Stimulated activated CD4-positive, alpha-beta T cell treated with anti-CD3 and anti-CD28 coated beads, Interleukin-2, amount 100 ng/mL, for 48 hours (primary cell): ENCODE measurements at places on chromosomes 11 and 22.
A peak's percentile ranks its signal among the peaks of the same experiment; 100 is the strongest.

DNA sequence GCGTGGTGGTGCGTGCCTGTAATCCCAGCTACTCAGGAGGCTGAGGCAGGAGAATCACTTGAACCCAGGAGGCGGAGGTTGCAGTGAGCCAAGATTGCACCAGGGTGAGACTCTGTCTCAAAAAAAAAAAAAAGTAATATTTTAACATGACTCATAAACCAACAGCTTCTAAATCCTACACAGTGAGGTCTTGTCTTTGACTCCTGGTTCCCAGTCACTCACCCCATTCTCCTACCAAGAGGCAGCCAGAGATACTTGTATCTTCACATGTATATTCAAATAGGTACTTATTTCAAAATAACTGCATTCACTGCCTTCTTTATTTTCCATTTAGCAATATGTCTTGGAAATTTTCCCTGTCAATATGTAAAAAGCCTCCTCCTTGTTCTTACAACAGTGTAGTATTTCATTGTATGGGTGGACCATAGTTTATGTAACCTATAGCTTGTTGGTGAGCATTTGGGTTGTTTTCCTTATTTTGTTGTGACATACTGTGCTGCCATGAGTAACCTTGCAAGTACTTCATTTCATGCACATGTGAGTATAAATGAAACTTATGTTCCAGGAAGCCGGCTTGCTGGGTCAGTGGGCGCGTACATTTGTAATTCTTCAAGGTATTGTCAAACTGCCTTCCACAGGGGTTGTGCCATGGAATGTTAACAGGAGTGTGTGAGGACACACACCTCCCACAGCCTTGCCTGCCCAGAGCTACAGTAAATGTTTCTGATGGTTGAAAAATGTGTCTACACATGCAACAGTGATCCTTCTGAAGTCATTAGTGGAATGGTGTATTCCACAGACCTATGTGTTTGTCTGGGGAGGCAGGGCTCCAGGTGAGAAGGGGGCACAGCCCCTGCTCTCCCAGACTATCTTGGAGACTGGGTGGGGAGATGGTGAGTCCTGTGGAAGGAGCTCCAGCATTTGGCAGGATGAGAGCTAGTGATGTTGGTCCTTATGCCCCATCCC is 47.9 kb downstream of the OSBP2 start:
- no peak for DNase-seq

DNA sequence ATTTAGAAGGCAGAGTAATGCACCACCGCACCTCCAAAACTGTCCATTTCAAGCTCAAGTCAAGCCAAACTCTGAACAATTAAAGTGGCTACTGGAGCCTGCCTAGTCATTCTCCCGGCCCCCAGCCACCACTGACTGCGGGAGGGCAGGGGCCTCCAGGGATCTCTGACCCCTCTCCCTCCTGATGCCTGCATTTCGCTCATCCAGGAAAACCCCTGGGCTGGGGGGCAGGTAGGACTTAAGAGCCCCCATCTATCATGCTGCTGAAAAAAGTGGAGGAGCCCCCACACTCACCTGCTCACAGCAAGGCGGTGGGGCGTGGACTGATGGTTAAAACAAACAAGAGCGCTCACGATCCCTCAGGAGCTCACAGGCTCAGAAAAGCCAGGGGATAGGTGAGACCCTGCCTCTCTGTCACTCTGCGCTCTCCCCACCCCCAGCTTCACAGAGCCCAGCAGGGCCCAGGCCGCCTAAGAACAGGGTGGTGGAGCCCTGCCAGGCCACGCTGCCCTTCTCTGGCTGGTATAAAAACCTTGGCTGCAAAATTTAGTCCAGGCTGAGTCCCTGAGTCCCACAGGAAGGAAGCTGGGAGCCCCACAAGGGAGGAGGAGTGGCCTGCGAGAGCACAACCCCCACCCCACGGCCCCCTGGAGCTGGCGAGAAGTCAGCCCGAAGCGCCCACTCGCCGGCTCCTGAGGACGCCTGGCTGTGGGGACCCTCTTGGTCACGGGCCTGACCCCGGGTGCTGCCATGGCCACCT is 21.0 kb upstream of the MOB2 start:
- no peak for DNase-seq

DNA sequence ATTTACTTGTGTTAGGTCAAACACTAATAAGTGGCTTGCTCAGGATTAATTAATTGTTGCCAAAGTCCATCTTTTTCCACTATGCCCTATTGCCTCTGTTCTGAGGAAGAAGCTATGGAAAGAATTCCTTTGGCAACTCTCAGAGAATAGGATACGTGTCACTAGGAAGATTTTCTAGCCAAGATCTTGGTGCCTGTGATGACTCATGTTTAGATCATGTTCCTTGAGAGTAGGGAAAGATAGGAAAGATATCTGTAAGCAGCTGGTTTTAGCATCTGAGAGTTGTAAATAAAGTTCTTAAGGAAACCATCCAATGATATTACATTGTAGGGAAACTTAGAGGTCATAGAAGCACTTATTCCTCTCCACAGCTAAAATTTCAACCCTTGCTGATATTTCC is 15.7 kb downstream of the SLN start:
- DNase-seq = no peak

DNA sequence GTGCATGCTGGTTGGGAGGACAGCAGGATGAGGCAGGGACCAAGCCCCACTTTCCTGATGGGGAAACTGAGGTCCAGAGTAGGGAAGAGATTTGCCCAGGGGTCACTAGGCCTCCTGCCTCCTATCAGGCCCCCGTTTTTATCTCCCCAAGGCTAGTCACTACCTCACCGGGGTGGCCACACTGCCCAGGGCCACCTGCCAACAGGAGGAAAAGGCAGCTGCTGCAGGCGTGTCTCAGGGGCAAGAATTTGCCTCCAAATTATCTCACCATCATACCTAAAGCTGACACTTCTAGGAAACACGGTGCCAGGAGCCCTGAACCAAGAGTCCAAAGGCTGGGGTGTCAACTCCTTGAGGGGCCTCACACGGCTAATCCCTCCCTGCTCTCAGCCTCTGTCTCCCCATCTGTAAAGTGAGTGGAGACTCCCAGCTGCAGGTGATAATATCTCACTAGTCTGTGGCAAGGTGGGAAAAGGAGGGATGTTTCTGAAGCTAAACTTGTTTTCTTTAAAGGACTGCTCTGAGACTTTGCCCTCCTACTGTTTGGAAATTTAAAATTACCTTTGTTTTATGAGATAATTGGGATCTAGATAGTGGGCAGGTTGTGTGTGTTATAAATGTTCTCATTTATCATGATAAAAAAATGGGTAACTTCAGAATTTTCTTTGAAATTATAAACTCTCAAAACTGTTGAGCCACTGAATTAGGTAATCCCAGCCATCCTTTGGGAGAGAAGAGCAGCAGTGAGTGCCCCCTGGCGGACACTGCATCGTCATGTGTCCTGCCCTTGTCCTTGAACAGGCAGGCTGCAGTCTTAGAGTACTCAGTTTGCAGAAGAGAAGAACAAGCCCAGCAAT is 60.0 kb downstream of the MYO7A start:
- DNase-seq = peak; percentile 72

DNA sequence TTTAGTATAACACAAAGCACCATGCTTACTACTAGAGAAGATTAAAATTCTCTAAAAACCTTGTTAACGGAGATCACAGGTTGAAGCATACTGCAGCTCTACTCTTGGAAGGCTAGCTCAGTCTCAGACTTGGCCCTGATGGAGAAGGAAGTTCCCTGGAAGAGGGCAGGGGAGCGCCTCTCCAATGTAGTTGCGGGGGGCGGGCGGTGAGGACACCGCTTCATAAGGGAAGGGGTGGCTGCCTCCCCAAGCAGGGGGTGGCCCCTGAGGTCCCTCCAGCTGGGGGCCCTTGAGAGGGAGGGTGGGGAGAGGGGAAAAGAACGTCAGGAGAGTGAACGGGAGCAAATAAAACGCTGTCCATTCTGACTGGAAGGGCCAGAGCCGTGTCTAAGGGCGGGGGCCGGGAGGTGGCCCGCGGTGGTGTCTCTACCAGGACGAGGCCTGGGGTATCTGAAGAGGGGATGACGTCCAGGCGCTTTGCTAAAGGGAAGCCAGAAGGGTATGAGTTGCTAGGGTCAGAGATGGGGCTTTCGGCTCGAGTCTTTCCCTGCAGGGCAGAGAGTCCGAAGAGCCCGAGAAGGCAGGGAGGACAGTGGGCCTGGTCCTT is 553 bp upstream of the USP47 start:
- no peak for DNase-seq

DNA sequence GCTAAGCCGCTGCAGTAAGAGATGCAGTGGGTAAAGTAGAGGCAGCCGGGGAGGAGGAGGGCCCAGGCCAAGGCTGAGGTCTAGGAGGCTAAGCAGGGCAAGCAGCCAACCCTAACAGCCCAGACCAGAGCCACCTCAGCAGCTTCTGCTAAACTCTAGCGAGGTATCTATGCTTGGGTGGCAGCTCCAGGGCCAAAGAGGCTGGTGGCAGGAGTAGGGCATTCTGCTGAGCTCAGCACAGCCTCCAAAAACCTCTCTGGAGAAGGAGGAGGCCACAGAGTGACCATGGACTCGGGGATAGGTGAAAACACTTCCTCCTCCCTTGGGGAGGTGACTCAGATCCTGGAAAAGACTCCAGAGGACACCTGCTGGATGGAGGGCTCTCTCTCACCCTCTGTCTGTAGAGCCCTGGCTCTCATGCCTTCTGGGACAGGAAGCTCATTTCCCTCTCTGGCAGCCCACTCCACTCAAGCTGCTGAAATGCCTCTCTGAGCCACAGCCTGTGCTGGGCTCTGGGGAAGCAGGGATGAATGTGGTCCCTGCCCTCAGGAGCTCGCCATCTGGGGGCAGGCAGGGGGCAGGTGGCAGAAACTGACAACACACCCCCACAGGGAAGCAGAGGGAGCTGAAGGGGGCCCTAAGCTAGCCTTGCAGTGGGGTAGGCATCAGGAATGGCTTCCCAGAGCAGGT is 16.5 kb upstream of the TPBGL start:
- DNase-seq = no peak

DNA sequence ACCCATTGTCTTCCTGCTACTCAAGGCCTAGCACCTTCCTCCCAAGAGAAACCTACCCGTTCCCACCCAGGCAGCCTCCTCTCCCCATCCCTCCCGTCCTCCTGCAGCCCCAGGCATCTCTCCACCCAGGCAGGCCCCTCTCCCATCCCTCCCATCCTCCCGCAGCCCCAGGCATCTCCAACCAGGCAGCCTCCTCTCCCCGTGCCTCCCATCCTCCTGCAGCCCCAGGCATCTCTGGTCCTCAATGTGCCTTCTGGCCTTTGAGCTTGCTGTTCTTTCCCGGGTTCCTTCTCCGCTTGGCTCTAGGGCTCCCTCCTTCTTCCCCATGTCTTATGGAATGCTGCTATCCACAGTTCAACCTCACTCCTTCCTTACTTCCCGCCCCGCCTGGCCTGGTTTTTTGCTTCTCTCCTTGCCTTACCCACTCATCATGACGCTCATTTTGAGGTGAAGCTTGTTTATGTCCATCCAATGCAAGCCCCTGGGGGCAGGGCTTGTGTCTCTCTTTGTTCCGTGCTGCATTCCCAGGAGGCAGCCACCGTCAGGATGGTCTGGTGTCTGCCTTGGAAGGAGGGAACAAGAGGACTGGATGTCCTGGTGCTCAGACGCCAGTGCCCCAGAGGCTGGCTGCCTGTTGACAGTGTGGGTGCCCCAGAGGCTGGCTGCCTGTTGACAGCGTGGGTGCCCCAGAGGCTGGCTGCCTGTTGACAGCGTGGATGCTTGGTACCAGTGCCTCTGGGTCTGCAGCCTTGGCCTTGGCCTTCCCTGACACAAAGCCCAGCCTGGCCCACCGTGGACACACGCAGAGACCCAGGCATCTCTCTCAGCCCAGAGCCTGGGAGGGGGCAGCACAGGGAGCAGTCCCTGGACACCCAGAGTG is 815.7 kb downstream of the BRD1 start:
- no peak for DNase-seq

GRCh38 chr22:20291604-20292063 is 23.5 kb upstream of the RTN4R start:
- DNase-seq = no peak

DNA sequence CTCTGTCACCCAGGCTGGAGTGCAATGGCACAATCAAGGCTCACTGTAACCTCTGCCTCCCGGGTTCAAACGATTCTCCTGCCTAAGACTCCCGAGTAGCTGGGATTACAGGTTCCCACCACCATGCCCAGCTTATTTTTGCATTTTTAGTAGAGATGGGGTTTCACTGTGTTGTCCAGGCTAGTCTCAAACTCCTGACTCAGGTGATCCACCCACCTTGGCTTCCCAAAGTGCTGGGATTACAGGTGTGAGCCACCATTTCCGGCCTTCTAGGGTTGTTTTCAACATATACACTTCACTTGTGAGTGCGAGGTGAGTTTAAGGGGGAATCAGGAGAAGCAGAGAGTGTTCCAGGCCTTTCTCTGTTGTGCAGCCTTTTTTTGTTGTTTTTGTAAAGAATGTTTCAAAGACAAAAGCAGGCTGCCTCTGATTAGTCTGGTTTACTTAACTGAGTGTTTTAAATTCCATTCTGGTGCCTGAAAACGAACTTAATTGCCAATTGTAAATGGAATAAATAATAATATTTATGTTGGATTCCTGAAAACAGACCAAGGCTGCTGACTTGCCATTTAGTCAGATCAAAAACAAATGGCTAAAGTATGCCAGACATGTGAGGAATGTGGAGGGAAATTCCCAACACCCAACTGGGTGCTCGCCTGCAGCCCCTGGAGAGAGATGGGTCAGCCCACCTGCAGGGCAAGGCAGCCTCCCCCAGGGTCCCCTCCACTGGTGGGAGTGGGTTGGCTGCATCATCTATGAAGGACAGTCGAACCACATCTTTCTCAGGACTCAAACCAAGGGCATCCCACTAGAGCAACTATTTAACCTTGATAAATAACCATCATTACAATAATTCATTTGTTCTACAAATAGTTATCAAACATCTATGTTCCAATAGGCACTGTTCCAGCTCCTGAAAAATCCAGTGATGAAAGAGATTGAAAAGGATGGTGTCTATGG is 4.6 kb upstream of the RANGAP1 start:
- DNase-seq = no peak

DNA sequence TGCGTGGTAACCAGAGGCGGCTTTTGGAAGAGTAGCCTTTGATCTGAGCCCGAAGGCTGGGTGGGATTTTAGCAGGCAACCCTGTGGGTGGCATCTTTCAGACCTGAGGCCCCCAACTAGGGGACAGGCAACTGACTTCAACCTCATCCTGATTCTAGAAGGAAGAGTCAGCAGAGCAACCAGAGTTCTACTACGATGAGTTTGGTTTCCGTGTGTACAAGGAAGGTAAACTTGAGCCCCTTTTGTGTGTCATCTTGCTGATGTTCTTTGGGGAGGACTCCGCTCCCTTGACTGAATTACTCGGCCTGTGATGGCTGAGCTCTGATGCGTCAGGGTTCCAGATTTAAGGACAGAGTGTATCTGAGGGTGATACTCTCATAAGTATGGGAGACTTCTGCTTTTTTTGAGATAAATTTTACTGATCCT is 31.6 kb downstream of the SGSM3 start:
- no peak for DNase-seq
